ENCODE measurements at places on chromosomes 4 and X.

DNA sequence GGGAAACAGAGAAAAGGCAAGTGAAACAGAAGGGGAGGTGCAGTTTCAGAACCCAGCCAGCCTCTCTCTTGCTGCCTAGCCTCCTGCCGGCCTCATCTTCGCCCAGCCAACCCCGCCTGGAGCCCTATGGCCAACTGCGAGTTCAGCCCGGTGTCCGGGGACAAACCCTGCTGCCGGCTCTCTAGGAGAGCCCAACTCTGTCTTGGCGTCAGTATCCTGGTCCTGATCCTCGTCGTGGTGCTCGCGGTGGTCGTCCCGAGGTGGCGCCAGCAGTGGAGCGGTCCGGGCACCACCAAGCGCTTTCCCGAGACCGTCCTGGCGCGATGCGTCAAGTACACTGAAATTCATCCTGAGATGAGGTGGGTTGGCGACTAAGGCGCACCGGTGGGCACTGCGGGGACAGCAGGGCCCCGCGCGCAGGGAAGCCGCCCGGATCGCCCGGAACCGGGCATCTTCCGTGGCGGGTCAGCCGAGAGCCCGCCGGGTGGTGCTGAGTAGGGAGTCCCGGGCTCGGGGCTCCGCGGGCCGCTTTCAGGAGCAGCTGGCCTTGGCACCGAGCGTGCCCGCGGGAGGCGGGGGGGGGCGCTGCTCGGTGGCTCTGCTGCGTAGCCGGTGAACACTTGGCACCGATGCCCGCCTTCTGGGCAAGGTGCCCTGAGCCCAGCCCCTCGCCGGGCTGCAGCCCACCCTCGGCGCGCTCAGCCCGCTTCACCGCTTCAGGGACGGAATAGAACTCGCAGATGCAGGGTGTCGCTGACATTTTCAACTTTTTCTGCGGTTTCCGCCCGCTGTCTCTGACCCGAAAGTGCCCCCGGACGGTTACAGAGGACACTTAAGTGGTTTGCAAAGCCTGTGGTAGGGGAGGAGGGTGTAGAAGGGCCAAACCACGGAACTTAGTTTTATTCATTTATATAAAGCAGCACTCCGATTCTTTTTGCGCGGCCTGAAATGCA, at the start of gene CD38:
CD38 (plus strand) TSS at position 40 of the 953 bp plus-strand sequence; CDS start at position 127, 87 bp downstream.
- DNase-seq = no peak

- DNase-seq = no peak
These were observed 2.9 kb downstream of the PF4 start for GRCh38 chr4:73978886-73979285.

DNA sequence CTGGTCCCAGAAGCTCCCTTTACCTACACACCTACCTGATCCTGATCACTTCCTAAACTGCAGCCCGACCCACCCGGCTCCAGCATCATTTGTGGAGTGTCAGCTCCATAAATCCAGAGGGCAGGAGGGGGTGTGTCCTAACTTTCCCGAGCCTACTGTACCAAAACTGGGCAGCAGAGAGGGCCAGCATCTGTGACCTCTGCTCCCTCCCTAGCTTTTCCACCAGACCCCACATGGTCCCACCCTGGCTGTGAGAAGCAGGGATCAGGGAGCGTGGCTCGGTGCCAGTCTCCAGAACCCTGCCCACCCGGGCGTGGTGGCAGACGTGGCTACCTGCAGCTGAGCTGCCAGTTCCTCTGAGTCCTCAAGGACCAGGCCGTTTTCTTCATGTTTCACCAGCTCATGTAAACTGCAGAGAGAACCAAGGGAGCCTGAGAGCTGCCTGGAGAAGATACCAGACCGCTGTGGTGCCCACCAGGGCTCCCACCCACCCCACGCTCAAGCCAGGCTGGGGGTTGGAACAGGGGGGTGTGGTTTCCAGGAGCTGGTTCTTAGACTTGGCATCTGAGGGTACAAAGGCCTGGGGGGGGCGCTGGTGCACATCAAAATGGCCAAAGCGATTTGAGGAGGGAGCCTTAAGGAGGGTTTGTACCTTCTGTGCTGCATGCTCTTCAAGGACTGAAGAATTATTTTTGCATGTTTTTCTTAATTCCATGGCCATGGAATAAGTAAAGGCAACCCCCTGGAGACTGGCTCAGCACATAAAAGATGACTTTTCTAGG, 76.7 kb upstream of the DRD5 start:
- no peak for DNase-seq

- DNase-seq = no peak
These were observed 1649.9 kb upstream of the IGFBP7 start for GRCh38 chr4:58760100-58760499.

GRCh38 chr4:156568484-156568883, 403.1 kb downstream of the PDGFC start:
- DNase-seq = no peak

GRCh38 chr4:155307731-155308277, 69.0 kb downstream of the MAP9 start:
- no peak for DNase-seq

DNA sequence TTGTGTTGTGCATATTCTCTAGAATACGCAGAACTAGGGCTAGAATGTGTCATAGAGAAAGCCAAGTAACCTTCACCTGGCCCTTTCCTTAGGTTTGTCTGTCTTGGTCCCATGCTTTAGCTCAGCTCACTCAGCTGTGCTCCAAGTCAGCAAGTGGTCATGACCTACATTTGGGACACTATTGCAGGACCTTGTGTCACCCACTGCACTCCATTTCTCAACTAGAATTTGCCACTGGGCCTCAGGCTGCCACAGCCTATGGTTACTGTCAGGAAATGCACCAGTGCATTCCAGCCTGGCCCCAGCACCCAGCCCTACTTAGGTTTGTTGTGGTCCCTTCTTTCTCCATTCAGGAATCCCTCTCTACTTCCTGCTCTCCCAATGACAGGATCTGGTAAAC, 7.7 kb upstream of the FGG start:
- DNase-seq = no peak

DNA sequence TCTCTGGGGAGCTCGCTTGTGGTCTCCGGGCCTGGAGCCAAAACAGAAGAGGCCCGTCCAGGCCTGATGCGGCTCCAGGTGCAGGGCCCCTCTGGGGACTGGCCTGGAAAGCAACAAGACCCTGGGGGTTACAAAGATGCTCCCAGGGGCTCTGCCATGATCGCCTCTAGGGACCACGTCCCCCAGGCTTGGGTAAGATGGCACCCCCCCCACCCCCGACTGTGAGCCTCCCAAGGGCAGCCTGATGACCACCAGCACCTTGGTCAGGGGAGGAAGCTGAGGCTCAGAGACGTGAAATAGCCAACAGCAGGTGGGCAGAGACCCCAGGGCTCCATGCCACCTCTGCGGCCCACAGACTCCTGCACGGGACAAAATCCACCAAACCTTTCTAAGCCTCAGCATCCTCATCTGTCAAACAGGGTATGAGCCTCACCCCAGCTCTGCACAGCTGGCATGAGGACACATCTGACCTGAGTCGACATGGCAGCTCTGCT, 25.4 kb downstream of the C4orf50 start:
- no peak for DNase-seq

GRCh38 chrX:86137071-86137470, 11.2 kb upstream of the DACH2 start:
- DNase-seq = no peak

- DNase-seq = peak; percentile 96
These were observed 8.7 kb downstream of the EGF start for GRCh38 chr4:109921384-109921808.

- DNase-seq = no peak
These were observed 333.5 kb downstream of the TENM3 start for GRCh38 chr4:182576601-182577289.

GRCh38 chr4:126369076-126369475, 1054.3 kb downstream of the FAT4 start:
- DNase-seq = no peak

Measured in epithelial cell of proximal tubule (primary cell).